ENCODE measurements at places on chromosomes 5 and 9.

GRCh38 chr5:138635265-138635664 lies 60.1 kb upstream of the HSPA9 start:
- no peak for DNase-seq

DNA sequence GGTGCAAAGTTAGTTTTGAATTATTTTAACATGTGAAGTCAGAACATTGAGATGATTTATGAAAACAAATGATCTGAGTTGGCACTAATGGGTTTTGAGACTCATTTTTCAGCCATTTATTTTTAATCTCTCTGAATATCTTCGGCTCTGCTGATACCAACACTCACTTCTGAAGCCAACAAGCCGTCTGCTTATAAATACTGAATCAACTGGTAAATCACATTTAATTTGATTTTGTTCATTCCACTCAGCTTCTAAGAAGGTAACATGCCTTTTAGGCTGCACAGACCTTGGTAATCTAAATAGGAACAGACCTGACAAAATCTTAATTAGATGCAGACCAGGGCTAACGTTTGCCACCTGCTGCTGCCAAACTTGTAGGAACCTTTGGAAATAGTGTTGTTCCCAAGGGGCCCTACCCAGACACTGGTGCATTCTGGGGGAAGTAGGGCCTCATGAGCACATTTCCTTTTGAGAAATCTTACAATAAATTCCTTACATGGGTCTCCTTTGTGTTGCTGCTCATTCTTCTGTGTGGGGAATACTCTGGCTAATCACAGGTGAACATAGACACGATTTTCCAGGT lies 182.2 kb downstream of the KCTD16 start:
- no peak for DNase-seq

DNA sequence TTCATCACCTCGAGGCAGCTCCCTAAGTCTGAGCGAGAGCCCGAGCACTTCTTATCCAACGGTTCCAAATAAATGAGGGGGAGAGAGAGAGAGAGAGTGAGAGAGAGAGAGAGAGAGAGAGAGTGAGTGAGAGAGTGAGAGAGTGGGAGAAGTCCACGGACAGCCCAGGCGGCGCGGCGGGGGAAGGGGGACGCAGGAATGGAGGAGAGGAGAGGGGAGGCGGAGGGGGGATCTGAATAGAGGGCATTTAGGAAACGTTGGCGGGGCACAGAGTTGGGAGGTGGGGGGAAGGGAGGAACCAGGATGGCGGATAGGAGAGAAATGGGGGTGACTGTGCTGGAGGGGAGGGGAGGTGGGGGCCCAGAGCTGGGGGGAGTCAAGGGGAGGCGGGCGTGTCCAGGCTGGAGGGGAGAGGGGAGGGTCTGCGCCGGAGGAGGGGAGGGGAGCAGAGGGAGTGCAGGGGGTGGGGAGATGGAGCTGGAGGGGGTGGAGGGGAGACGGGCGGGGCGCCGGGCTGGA lies 398 bp upstream of the BASP1 start:
- DNase-seq, result no peak

DNA sequence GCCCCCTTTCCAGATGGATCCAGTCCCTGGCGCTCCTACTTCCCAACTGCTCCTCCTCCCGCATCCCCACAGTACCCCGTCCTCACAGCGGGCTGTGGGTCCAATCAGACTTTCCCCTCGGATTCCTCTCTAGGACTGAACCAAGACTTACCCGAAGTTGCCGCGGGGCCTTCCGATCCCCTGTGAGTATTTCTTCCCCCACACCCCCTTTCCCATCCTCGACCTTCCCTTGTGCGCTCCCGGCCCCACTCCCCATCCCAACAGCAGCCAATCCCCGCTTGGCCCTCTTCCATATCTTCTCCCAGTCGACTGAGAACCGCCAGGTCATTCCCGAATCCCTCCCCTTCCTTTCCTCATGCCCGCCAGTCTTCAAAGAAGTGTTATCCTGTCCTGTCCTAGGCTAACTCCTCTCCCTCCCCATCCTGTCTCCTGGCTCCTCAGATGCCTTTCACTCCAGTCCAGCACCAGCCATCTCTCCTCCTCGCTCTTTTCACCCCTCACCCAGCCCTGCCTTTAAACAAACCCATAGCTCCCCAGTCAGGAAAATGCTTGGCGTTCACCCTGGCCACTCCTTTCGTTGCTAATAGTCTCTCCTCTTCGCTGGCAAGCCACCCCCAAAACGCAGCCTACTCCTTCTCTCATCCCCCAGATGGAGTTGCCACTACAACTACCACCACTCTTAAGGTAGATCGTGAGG lies 646 bp downstream of the SWI5 start:
- no peak for DNase-seq

- no peak for DNase-seq
Measured at GRCh38 chr9:77375956-77376532, 198.7 kb downstream of the VPS13A start.

GRCh38 chr5:136013559-136013958 lies 15.2 kb upstream of the TGFBI start:
- no peak for DNase-seq

DNA sequence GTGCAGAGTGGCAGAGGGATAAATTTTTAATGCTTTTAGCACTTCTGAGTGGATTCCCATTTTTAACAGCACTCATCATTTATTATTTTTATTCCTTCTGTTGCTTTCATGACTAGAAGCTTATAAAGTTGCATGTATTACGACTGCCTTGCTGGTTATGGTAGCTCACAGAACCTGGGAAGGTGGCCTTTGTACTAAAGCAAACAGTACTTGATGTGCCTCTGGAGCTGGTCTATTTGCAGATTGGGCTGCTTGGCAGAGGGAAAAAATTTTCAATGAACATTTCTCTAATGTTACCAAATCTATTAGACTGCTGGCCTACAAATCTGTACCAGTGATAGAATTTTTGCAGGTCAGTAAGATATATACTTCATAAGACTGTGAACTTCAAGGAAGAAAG lies 274.5 kb upstream of the C9orf72 start:
- DNase-seq, result no peak

DNA sequence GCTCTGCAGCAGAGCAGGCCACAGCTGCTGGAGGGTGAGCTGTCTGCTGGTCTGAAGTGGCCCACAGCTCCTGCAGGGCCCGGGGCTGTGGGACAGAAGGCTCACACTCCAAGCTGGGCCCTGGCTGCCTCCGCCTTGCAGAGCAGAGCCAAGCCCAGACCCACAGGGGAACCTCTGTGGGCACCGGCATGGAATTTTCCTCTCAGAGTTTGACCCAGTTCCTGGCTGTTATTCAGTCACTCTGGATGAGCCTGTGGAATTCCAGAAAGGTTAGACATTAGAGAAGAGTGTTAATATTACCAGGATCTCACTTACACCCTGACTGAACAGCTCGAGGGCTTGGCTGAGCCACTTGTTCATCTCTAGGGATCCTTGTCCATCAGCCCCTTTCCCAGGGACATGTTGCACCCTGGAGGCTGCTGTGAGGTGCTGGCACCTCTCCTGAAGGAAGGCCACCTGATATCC lies 17.5 kb downstream of the IL9 start:
- no peak for DNase-seq

DNA sequence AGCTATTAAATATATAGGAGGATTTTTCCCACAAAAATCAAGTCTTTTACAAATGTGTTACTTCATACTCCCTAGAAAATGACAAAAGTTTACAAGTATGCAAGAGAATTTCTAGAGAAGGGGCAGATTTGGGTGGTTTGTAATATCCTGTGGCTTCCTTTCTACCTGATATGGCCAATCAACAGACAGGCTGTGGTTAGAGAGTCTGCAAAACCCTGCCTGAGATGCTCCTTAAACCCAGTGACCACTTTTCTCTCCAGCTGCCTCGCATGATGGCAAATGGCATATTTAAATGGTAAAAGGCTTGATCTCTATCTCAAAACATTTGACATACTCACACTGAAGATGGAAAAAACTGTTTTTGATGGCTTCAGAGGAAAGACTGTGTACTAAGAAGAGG lies 550.1 kb upstream of the ZNF462 start:
- no peak for DNase-seq

DNA sequence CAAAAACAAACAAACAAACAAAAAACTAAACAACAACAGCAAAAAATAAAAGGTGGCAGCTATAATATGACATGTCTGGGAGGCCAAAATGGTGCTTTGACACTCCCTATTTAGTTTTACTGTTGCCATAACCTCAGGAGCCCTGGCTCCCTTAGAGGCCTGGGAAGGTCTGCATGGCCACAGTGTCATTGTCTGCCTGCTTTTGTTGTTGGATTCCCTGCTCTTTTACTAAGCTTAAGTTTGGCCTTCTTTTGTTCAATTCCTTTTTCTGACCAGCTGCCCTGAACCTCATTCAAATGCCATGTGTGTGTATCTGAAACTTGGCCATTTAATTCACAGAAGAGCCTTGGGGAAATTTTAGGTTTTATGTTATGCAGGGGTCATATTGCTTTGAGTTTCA lies 458.2 kb downstream of the TMEM232 start:
- no peak for DNase-seq

DNA sequence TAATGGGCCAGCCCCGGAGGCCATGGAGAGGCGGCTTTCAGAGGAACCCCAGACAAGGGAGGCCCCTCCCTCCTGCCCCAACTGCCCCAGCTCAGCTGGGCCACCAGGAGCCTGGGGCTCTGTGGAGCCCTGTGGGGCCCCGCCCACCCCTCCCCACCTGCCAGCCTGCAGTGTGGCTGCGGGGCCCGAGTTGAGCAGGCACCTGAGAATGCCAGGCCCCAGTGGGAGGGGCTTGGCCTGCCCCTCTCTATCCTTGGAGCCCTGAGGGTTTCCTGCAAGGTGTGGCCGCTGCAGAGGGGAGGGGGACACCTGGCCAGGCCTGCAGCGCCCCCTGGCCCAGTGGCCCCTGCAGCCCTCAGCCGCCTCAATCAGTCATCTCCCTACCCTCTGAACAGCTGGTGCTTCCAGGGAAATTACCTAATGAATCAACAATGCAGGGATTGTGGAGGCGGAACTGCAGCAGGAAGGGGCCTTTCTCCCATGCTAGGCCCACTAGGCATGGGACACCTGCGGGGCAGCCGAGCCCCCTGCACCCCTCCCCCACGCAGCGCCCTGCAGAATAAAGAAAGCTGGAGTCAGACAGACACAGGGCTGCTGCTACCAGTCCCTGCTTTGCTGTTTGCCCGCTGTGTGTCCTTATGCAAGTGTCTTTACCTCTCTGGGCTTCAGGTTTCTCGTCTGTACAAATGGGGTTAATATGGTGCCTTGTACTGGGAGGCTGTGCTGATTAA lies 48.0 kb downstream of the LMX1B start:
- DNase-seq, result no peak

DNA sequence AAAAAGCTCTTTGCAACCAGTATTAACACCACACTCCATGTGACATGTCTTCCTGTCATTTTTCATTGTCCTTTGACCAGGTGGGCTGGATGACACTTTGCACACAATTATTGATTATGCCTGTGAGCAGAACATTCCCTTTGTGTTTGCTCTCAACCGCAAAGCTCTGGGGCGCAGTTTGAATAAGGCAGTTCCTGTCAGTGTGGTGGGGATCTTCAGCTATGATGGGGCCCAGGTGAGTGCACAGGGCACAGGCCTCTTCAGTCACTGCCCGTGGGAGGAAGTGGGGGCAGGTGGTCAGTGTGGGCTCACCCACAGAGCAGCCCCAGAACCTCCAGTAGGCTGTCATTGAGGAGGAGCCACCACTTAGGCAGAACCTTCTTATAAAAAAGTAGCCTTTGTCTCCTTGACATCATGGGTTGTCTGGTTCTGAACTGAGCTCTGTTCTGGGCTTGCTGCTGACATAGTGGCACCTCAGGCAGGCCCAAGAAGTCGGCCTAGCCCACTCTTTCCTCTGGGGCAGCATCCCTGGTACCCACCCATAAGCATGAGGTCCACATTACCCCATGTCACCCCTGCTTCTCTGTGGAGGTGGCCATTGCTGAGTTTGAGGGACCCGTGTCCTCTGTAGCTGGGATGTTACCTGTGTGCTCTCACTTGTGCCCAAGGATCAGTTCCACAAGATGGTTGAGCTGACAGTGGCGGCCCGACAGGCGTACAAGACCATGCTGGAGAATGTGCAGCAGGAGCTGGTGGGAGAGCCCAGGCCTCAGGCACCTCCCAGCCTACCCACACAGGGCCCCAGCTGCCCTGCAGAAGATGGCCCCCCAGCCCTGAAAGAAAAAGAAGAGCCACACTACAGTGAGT lies 39.3 kb downstream of the SECISBP2 start:
- no peak for DNase-seq

DNA sequence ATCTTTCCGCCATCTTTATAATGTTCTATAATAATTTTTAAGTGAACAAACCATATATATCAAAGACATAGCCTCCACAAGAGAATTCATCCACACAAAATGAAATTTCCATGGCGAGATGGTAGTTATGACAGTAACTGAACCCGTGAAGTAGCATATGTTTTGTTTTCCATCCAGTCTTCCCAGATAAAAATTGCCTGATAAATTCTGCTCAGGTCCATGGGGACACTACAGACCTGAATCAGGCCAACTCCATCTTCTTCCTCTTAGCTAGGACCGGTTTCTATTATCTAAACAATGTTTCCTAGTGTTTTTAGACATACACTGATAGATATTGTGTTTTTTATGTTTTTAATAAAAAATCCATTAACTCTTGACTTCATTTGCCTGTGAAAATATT lies 235.7 kb downstream of the PLK2 start:
- no peak for DNase-seq

GRCh38 chr5:36877667-36878391 lies 1.3 kb downstream of the NIPBL start:
- no peak for DNase-seq

DNA sequence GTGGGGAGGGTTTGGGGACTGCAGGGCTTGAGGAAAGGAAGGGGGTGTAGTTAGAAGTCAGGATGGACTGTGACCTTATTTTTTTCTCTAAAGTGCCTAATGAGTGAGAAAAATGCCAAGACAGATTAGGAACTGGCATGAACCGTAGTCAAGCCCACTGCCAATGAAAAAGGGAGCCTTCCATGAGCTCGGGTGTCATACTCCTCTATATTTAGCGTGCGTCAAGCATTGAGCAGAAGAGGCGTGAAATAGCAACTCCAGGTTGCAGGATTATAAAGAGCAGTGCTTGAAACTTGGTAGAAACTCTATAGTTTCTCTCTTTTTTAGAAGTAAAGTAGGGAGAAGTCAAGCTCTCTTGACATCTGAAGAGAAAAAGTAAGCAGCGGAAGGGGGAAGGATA lies 1.8 kb downstream of the SGCD start:
- DNase-seq, result no peak

- no peak for DNase-seq
Measured at GRCh38 chr5:172491481-172491880, 37.2 kb upstream of the SH3PXD2B start.

- no peak for DNase-seq
Measured at GRCh38 chr5:156254196-156254595, 72.8 kb upstream of the SGCD start.

DNA sequence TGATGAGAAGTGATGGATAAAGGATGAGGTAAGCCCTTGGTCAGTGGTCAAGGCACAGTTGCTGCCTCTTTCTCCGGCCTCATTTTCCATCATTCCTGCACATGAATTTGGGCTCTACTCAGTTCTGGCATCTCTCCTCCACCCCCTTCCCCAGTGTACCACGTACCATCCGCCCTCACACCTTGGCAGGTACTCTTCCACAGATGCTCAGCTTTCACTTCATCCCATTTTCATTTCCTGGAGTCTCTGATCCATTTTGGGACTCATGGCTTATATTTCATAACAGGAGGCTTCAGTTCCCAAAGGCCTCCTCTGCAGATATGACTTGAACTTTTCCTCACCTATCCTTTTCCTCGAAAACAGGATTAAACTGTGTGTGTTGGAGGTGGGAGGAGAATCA lies 326.7 kb downstream of the ASTN2 start:
- DNase-seq, result no peak

All from stimulated activated CD4-positive, alpha-beta T cell treated with anti-CD3 and anti-CD28 coated beads, Interleukin-12 subunit alpha, Interleukin-12 subunit beta, amount 100 ng/mL, for 24 hours (primary cell).